ENCODE measurements at places on chromosomes 3 and 15. TPM values are rescaled to one million over a fixed set of nuclear protein-coding genes. Genes with fewer than 3 reads are reported as not detected.

Gene LRTM1
- total RNA-seq, result not detected

Gene DAPK2
- total RNA-seq, result 0.72 TPM

Gene HTR3E
- not detected for total RNA-seq

Gene GATM
- 1.0 TPM for total RNA-seq

Gene CCNB2
- 1.8 TPM for total RNA-seq

Gene FBXW12
- total RNA-seq, result not detected

Gene ADGRG7
- total RNA-seq, result not detected

Gene HACD2
- total RNA-seq, result 19.8 TPM

Gene AGTR1
- not detected for total RNA-seq

Gene CD200
- 2.8 TPM for total RNA-seq

Gene MAPK6
- 49.4 TPM for total RNA-seq

Gene GOLGA8K
- not detected for total RNA-seq

Gene ACKR4
- 0.27 TPM for total RNA-seq

Gene CPN2
- not detected for total RNA-seq

Gene SLC28A1
- total RNA-seq, result not detected

Gene SLC28A2
- not detected for total RNA-seq

Gene USP50
- not detected for total RNA-seq

Gene CHRNA3
- total RNA-seq, result not detected

Gene SPTSSB
- total RNA-seq, result not detected

Gene IL5RA
- total RNA-seq, result 3.7 TPM

Gene LPCAT4
- total RNA-seq, result 83.2 TPM

Gene CCR1
- 0.17 TPM for total RNA-seq

Gene ACAN
- not detected for total RNA-seq

Gene BMF
- total RNA-seq, result 8.2 TPM

Gene ITIH3
- total RNA-seq, result not detected

Gene IMPG2
- total RNA-seq, result 0.35 TPM

Gene IL17RE
- total RNA-seq, result 4.3 TPM

Gene ITIH1
- total RNA-seq, result not detected

Gene BBX
- 96.2 TPM for total RNA-seq

Gene FANCD2OS
- total RNA-seq, result not detected

Gene ZNF860
- not detected for total RNA-seq

Gene EIF2A
- total RNA-seq, result 94.4 TPM

Gene SCAANT1
- 4.7 TPM for total RNA-seq

Gene GALNT15
- total RNA-seq, result not detected

Gene RNU5B-1
- total RNA-seq, result not detected

Data from CD4-positive, CD25-positive, alpha-beta regulatory T cell (primary cell).